ENCODE measurements at places on chromosomes 1 and 21.
A peak's percentile ranks its signal among the peaks of the same experiment; 100 is the strongest.

GRCh38 chr1:117562581-117563491 is 43.0 kb upstream of the TENT5C start:
- no peak for DNase-seq

DNA sequence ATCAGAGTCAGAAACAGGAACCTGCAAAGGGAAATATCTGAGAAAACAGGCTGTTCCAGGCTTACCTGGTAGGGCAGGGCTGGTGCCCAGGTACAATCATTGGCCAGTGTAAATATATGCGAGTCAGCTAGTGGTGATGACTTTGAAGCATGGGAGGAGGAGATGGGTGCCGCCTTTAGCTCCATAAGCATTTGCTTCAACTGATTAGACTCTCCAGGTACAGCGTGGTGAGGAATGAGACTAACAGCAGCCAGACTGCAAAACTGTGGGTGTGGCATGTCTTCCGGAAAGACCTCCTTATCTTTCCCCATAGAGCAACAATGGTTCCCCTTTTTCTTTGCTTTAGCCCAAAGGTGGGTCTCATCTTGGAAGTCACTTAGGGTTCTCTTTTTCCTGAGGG is 137.2 kb downstream of the LRIG2 start:
- no peak for DNase-seq

DNA sequence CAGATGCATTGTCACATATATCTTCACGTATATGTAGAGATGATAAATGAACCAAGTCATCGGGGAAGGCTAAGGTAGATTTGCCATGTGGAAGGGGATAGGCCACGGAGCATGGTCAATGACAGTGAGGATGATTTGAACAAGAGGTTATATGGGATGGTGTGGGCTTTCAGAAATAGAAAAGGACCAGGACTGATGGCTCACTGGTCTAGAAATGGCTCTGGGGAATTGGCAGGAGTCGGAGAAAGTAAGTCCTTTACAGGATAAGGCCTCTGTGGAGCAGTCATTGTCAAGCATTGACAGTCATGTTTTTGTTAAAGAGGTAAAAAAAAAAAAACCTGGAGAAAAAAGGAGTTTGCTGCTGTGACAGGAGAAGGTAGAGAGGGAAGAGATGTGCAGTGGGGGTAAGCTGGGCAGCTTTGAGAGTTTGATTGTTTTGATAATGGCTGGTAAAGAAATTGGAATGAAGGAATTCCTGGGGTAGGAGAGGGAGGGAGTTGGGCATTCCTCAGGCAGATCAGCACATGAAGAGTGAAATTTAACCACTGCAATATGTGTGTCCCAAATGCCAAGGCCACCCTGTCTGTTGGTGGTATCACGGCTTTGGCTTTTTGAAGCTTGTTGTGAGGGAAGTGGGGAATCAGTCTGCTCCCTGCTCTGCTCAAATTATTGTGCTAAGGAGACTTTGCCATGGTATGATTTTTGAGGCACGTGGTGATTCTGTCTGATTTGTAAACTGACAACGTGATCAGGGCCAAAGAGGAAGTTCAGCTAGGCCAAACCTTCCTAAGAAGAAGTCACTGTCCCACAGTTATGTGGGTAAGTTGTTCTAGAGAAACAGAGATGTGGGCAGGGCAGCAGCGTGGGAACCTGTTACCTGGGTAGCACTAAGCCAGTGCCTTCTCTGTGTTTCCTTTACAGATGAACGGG is 26.0 kb downstream of the MACF1 start:
- DNase-seq = no peak

DNA sequence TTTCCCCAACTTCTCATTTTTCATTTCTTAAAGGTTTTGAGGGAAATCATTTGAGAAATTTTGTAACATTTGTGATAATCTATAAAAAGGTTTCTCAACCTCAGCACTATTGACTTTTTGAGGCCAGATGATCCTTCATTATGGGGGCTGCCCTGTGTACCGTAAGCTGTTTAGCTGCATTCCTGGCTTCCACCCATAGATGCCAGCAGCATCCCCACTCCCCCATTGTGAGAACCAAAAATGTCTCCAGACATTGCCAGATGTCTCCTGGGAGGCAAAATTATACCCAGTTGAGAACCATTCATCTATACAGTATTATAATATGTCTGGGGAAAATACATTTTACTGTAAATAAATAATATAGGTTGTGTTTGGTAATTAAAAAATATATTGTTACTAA is 146.0 kb downstream of the PBX1 start:
- DNase-seq = no peak

DNA sequence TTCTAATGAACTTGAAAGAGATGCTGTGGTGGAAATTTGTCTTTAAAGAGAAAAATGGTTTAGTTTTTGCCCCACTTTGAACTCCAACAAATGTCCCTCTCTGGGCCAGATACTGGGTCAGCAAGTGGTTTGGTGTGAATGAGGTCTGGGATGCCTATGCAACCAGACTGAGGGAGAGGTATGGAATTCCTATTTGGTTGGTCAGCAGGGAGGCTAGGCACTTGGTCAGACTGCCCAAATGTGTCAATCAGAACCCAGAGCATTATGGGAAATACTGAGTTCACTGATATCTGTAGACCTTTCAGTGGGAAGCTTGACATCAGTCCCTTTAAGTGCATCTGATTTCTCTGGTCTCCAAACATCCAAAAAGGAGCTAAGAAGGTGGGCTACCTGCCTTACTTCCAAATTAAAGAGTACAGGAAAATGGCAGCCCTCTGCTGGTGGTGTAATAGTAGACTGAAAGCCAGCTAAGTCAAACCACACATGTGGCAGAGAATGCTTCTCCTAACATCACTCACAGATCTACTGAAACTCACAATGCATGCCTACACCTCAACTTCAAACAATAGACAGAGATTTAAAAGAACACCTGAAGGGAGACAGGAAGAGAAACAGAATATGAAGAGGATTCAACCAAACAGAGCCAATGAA is 510.1 kb downstream of the PLA2G4A start:
- DNase-seq = no peak

DNA sequence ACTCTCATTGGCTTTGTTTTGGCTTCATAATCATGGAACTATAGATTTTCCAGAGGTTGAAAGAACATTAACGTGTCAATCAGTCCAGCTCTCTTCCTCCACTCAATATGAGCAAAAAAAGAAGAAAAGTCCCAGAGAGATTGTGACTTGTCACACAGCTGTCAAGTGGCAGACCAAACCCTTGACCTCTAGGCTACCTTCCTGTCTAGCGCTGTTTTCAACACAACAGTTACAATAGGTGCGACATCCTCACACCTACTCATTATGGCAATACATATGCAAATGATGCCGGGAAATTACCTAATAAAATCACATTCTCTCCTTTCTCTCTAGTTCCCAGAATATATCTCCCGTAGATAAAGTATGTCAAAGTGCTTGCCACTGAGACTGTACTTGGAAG is 1.1 kb downstream of the WARS2 start:
- no peak for DNase-seq

- DNase-seq = no peak
Measured at GRCh38 chr1:20248971-20249612, 41.6 kb upstream of the VWA5B1 start.

DNA sequence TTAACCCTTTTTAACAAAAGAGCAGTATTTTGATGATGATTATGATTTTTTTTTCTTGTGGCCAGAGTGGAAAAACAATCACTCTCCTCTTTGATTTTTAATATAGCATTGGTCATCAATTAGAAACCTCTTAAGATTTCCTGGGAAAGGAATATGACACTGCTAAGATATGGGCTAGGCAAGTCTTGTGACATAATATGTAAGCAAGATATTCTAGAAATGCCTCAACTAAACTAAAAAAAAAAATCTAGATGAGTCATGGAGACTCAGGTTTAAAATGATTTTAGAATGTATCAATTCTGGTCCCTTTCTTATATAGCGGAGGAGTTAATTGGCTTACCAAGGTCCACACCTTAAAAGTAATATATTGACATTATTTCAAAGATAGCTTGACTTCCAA is 60.3 kb upstream of the JUN start:
- DNase-seq = no peak

DNA sequence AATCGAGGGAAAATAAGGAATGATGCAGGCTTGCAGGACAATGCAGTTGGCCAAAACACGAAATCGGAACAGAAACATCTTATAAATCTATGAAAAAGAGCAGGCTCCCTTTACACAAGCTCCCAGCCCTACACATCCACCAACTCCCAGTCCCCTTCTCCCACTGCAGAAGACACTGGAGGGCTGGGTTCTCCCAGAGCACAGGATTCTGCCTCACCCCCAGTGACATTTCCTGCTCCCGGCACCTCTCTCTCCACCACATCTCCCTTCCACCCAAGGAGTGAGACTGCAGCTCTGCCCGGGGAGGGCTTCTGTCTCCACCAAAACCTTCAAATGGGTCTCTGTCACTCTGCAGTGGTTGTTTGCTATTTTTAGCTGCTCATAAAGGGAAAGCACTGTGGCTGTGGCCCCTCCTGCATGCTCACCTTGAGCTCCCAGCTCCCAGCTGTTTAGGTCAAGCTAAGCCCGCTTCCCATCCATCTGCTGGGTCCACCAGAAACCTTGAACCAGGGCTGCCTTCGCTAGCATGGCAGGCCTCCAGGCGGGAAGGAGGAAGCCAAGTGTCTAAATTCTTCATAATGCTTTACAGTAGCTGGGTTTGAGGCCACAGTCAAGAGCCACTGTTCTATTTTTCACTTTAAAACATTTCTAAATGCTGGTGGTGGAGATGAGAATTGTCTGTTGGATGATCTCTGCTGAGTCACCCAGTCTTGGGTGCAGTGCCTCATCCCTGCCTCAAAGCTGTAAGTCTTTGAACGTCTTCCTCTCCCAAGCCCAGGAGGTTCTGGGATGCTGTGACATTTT is 3.3 kb upstream of the C2CD2 start:
- DNase-seq = no peak

- no peak for DNase-seq
Measured at GRCh38 chr1:36174713-36175112, 18.8 kb downstream of the MAP7D1 start.

- no peak for DNase-seq
Measured at GRCh38 chr1:110778821-110779220, 94.1 kb upstream of the CD53 start.

DNA sequence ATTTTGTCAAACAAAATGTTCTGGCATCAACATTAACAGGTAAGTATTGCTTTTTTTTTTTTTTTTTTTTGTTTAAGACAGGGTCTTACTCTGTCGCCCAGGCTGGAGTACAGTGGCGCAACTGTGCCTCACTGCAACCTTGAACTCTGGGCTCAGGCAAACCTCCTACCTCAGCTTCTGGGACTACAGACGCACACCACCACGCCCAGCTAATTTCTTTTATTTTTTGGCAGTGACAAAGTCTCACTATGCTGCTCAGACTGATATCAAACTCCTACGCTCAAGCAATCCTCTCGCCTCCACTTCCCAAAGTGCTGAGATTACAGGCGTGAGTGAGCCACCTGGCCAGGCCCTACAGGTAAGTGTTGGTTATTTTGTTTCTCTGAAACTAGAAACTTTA is 2.4 kb downstream of the TUT4 start:
- DNase-seq = no peak

DNA sequence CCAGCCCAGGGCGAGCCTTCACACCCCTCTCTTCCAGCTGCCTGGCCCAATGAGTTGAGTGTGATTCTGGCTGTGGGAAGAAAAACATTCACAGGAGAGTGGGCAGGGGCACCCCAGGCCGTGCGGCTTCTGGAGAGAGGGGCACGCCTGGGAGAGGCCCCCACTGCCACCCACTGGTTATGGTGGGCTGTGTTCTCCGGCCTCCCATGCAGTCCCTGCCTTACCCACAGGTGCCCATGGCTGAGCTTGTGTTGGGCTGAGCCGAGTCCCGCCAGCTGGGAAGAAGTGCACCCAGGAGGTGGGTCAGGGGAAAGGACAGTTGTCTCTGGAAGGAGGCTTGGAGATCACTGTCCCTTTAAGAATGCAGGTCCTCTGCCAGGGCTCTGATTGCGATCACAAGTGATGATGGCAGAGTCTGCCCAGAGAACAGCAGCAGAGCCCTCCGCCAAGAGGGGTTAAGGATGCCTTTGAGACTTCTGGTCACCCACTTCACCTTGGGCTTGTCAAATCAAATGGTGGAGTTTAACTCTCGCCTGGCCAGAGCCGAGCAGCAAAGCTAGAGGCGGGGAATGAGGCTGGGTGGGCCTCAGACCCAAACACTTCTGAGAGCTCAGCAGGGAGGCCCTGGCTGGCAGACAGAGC is 124.7 kb upstream of the ARHGEF16 start:
- DNase-seq = no peak

DNA sequence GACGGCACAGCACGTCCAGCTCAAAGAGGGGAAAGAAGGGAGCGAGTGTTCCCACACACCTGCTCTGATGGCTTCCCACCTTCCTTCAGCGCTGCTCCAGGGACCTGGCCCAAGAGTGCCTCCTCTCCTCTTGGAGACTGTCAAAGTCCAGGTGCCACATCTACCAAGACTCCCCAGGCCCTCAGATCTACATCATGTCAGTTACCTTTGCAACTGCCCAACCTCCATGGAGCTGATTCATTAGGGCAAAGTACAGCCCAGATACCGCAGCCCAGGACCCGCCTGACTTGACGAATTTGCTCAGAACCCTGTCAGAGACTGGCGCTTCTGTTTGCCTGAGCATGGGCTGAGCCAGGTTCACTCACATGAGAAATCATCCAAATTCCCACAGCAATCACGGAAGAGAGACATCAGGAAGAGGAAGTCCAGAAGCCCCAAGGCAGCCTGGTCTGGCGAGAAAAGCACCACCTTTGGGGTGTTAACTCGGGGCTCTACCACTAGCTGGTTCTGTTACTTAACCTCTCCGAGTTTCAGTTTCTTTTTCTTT is at the start of gene SEC16B:
Gene SEC16B, minus strand, starts transcription at position 234 of the 547 bp plus-strand sequence. CDS start 2,077 bp downstream, outside the sequence.
- DNase-seq = no peak

GRCh38 chr1:205229399-205229871 is 1.7 kb downstream of the TMCC2 start:
- peak; percentile 60 for DNase-seq

GRCh38 chr21:39094087-39094780 is 89.0 kb downstream of the PSMG1 start:
- no peak for DNase-seq

Data from activated T-helper 1 cell treated with Interleukin-2 at 50 U/mL for 16 hours (primary cell).